ELR (cell line): ENCODE measurements at places on chromosomes 6 and 20.
A peak's percentile ranks its signal among the peaks of the same experiment; 100 is the strongest.

- peak; percentile 89 for DNase-seq
Measured at GRCh38 chr6:156828280-156828703, 51.1 kb downstream of the ARID1B start.

GRCh38 chr20:58359441-58359840, 29.6 kb upstream of the VAPB start:
- no peak for DNase-seq

GRCh38 chr6:85237478-85237877, 212.4 kb upstream of the NT5E start:
- DNase-seq = no peak

DNA sequence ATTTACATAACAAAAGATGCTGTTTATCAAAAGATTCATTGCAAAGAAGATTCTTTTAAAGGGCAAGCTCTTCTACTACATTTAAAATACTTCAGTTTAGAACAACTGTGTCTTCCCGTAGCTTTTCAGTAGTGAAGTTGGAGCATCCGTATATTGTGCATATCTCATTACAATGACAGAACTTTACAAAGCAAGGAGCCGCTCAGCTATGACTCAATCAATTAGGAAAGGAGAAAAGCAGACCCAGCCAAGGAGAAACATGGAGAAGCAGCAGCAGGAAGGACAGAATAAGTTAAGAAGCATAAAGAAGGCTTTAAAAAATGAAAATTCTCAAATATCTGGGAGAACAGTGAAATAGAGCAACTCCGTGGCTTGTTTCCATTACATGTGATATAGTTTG, 132.6 kb upstream of the SMLR1 start:
- peak; percentile 17 for DNase-seq

DNA sequence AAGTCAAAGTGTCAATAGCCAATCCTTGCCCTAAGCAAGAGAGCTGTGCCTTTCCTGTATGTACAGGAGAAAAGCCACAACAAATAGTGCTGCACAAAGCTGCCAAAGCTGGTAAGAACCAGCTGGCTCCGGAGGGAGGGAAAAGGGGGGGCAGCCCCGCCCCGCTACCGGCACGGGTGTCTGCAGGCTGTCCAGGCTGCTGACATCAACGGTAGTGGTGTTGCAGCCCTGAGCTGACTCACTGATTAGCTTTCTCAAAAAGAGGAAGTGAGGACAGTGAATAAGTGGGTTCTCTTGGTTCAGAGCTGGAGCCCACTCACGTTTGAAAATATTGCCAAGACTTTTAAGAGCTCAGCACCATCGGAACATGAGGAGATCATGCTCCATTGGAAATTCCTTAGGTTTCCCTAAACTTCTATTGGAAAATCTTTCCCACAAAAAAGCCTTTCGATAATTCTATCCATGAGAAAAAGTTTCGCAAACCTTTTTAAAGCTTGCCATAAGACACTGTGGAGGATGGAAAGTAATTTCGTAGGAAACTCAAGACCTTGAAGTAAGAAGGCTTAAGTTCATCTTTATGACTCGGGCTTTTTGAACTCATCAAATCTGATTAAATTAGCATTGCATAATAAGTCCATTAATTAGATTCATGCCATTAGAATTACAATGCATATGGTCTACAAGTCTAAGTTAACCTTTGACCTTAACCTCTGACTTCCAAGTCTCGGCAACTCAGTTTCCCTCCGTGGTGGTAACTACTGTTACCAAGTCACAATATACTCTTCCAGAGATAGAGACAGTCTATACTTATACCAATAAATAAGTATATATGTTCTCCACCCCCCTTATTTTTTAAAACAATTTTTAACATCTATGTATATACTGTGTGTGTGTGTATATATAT, 67.0 kb downstream of the TNFRSF21 start:
- DNase-seq = peak; percentile 93

- DNase-seq = peak; percentile 34
Measured at GRCh38 chr20:37504404-37505096, 16.5 kb upstream of the NNAT start.

- peak; percentile 51 for DNase-seq
Measured at GRCh38 chr6:17583811-17584210, 16.3 kb upstream of the FAM8A1 start.

DNA sequence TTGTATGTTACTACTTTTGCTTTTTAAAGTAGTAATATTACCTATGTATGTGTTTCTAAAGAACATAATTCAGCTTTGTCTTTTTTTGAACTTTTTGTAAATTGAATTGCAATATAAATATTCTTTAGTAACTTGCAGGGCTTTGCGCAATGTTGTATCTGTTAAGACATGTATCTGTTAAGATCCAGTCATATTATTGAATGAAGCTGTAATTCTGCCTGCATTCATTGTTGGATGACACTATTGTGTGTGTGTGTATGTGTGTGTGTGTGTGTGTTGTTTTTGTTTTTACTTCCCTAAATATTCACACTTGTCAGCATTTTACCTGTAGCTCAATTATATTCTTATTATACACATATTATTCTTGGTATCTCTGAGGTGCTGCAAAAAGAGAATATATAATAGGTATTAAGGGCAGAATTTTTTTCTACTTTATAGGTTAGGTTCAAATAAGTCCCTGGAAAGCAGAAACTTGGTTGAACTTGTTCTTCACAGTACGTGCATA, 164.0 kb downstream of the MEI4 start:
- DNase-seq = no peak

- DNase-seq = peak; percentile 71
Measured at GRCh38 chr20:50191544-50192363, 1.1 kb downstream of the CEBPB start.

DNA sequence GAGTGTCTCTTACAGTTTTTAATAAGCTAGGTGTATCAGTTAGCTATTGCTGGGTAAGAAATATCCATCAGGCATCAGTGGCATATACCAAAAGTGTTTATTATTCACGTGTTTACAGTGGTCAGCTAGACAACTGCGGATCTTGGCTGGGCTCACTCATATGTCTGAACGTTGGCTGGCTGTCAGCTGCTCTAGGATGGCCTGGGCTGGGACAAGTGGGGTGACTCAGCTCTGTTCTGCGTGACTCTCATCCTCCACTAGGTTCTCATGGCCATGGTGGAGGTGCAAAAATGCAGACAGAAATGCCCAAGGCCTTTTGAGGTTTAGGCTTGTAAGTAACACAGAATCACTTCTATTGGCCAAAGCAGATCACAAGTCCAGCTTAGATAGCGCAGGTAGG, 22.0 kb downstream of the ZNF341 start:
- DNase-seq = peak; percentile 81

GRCh38 chr20:38266426-38266825, 5.9 kb upstream of the KIAA1755 start:
- no peak for DNase-seq

DNA sequence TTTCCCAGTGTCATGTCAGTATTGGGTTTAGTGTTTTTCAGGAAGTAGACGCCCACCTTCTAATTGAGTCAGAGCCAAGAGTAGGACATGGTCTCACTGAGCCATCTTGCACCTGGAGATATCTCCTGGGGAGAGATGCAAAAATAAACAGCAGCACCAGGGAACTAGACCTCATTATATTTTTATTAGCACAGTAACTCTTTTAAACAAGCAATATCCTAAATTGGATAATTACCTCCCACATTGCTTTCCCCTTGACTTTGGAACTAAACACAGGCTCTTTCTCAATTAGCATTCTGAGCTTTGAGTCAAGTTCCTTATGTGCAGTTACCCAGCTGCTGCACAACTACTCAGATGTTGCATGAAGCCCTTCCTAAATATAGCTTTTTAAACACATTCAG, 175.4 kb downstream of the IBTK start:
- peak; percentile 10 for DNase-seq

- DNase-seq = no peak
Measured at GRCh38 chr6:56311061-56311460, 63.7 kb upstream of the COL21A1 start.

GRCh38 chr6:21457647-21458046, 135.9 kb upstream of the SOX4 start:
- DNase-seq = no peak

GRCh38 chr6:144896289-144896688, 611.2 kb downstream of the UTRN start:
- DNase-seq = no peak

- DNase-seq = no peak
Measured at GRCh38 chr6:160070831-160071230, 50.8 kb upstream of the SLC22A1 start.

DNA sequence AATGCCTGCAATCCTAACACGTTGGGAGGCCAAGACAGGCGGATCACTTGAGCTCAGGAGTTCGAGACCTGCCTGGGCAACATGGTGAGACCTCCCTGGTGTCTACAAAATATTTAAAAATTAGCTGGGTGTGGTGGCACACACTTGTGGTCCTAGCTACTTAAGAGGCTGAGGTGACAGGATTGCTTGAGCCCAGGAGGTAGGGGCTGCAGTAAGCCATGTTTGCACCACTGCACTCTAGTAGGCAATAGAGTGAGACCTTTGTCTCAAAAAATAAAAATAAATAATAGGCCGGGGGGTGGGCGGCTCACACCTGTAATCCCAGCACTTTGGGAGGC, 18.3 kb upstream of the RIPOR3 start:
- no peak for DNase-seq

DNA sequence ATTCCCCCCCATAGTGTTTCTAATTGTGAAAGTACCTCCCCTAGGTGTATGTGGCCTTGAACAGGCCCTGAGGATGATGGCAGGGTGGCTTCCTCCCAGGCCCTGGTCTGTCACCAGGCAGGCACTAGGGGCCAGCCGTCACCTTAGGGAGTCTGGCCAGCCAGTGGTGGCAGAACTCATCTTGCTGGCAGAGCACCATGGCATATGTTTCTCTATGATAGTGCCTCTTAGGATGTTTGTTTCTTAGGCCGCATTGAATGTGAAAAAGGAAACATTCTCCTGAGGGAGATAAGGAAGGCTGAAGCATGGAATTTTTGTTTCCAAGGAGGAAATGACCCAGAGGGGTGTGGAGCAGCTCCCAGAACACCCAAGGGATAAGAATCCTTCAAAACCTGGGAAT, 45.2 kb upstream of the KLHL31 start:
- no peak for DNase-seq

DNA sequence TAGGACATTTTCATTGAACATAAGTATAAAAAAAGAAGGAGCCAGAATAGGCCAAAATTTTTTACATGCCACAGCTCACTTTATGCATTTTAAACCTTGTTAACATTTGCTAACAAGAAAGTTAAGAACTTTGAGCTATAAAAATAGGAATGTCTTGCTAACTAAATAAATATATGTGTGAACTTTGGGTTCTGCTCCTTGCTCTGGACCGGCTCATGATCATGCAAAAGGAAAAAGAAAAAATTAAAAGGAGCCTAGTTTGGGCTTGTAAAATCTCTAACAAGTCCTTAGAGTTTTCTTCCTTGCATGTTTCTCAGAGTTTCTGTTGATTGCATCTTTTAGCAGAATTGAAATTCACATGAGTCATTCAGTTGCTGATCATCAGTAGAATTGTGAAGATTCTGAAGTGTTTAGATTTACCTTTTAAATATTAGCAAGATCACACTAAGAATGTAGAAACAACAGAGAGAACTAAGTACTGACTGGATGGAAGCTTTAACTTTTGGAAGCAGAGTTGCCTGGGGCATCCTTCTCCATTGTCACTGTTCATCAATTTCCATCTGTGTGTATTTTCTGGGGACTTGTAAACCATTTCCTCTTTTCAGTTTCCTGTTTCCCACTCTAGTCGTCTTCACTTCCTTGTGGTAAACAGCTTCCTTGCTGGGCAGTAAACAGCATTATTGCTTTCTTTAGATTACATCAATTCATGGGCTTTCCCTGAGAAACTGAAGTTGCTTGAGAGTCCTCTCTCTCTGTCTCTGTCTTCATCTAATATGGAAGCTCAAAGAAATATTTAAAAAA, 458.4 kb upstream of the BTBD3 start:
- no peak for DNase-seq

- no peak for DNase-seq
Measured at GRCh38 chr20:32098786-32099185, 10.7 kb upstream of the TM9SF4 start.

- DNase-seq = no peak
Measured at GRCh38 chr6:102015431-102015830, 621.9 kb downstream of the GRIK2 start.

GRCh38 chr20:54929191-54929590, 453.8 kb downstream of the DOK5 start:
- DNase-seq = no peak

- DNase-seq = peak; percentile 63
Measured at GRCh38 chr20:11389186-11389585, 528.5 kb upstream of the BTBD3 start.

GRCh38 chr6:20747991-20748390, 213.7 kb downstream of the CDKAL1 start:
- no peak for DNase-seq

DNA sequence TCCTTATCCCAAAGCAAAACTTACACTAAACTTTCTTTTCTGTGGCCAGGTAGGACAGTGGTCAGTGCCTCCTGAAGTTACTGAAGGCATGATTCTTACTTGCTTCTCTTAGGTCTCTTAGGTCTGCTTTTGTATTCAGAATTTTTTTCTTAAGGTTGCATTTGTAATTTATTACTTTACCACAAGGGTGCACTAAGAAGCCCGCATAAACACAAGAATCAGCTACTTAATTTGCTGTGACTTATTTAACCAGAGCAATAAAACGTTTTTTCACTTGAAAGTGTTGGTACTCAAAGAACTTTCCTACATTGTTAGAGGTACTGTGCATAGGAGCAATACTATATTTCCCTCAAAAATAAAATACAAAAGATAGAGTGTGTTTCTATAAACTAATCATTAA, 75.4 kb upstream of the LAMA2 start:
- DNase-seq = peak; percentile 58

DNA sequence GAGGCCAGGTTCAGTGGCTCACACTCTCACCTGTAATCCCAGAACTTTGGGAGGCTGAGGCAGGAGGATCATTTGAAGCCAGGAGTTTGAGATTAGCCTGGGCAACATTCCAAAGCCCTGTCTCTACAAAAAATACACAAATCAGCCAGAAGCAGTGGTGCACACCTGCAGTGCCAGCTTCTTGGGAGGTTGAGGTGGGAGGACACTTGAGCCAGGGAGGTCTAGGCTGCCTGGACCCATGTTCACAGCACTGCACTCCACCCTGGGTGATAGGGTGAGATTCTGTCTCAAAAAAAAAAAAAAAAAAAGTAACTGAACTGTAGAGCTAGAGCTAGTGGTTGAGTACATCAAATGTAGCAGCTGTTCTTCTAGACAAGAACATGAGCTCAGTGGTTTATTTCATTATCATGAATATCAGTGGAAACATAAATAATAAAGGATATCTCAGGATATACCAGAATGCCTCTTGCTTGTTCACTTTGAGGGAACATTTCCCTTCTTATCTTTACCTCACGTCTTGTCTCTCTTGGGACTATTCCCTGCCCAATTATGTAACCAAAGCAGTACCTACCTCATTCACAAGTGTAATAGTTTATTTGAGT, 17.6 kb downstream of the NANP start:
- no peak for DNase-seq

- DNase-seq = no peak
Measured at GRCh38 chr6:15430931-15431405, 185.1 kb downstream of the JARID2 start.

- DNase-seq = no peak
Measured at GRCh38 chr6:82080767-82081166, 166.8 kb downstream of the IBTK start.

GRCh38 chr20:56257604-56258003, 9.1 kb downstream of the MC3R start:
- no peak for DNase-seq

- peak; percentile 81 for DNase-seq
Measured at GRCh38 chr6:143536866-143537691, 25.6 kb upstream of the FUCA2 start.

- DNase-seq = no peak
Measured at GRCh38 chr6:109788687-109789086, 97.6 kb downstream of the FIG4 start.

- peak; percentile 53 for DNase-seq
Measured at GRCh38 chr6:68427630-68428029, 207.5 kb upstream of the ADGRB3 start.

GRCh38 chr6:90790696-90791095, 203.8 kb upstream of the MAP3K7 start:
- DNase-seq = peak; percentile 92
